ENCODE measurements at places on chromosomes 16 and 17.

DNA sequence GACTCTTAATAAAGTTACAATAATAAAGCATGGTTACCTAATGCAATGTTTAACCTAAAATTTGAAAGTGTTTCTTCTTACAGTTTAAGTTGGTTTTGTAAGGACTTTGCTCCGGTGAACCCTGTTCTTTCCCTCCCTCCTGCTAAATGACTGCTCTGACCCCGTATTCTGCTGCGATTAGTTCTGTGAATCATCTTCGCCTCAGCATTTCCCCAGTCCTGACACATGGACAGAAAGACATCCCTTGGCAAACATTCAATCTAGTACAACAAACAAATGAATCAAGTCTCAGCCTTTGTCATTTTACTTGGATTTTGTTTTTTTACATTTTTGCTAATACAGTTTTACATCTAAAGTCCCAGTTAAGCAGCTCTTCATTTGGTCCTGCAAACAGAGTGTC lies 15.4 kb downstream of the KCNJ2 start:
- peak; percentile 58 for DNase-seq

- DNase-seq = no peak
Measured at GRCh38 chr16:16909126-16909525, 530.2 kb downstream of the NPIPA7 start.

- no peak for DNase-seq
Measured at GRCh38 chr16:11792410-11793241, 4.4 kb downstream of the ZC3H7A start.

DNA sequence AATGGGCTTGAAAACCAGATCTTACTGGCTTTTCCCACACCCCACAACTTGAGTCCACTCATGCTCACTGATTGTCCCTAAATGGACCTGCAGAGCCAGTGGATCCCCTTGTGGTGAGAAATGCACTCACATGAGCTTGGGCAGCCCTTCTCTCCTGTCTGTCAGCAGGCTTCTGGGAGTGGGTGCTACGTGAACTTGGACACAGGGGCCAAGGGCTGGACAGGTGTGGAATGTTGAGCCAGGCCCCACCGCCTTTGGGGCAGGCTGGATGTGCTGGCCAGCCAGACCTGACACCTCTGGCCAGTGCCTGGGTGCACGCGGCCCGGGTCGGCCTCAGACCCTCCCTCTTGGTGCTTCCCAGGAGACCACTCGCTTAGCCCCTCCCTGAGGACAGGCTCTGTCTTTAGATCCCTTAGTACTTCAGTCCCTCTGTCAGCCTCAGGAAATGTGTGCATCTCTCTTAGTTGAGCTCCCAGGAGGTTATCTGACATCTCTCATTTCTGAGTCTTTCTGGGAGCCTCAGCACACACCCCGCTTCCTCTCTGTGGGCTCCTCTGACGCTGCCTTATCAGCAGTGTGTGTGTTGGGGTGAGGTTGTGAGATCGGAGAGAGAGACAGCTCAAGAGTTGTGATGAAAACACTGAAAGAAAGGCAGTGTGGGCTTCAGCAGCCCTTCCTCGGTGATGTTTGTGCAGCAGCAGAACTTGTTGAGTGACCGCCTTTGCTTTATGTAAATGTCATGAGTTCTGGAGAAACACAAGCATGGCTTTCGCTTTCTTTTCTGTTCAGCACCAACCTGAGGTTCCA lies 117.0 kb downstream of the RAB11FIP4 start:
- DNase-seq = no peak

DNA sequence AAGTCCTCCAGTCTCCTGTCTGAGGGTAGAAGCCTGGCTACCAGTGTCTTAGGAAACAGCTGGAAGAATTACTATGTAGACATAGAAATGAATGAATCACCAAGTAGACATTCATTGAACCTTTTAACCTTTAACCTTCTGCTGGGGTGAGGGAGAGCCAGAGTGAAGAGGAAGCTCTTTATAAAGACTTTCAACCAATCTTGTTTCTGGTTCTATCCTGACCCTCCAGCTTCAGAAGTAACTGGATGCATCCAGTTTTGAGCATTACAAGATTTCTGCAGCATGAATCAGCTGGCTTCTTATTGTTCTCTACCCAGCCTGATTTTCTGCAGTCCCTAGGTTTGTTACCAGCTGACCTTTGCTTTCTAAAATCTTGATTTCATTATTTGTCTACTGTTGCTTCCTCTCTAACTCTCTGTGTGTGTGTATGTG lies 8.5 kb downstream of the TEKT1 start:
- DNase-seq = peak; percentile 40

GRCh38 chr16:53453928-53454327 lies 19.7 kb downstream of the RBL2 start:
- no peak for DNase-seq

DNA sequence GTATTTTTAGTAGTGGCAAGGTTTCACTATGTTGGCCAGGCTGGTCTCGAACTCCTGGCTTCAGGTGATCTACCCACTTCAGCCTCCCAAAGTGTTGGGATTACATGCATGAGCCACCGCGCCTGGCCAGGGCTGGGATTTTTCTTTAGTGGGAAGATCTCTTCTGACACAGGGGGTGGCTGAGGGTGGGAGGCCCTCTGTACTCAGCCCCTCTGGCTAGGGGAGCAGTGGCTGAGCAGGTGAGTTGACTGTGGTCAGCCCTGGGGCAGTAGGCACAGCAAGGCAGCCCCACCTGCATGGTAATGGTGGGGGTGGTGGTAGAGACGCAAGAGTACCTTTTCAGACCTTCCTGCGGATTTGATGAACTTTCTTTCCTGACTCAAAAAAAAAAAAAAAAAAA lies 12.3 kb upstream of the GPRC5B start:
- DNase-seq = no peak

- peak; percentile 69 for DNase-seq
Measured at GRCh38 chr17:30550512-30551273, 73.5 kb downstream of the GOSR1 start.

GRCh38 chr17:79855331-79856124 lies 16.3 kb upstream of the CBX4 start:
- no peak for DNase-seq

- no peak for DNase-seq
Measured at GRCh38 chr17:47942096-47942510, 732 bp downstream of the PNPO start.

GRCh38 chr16:49575346-49576172 lies 202.0 kb downstream of the C16orf78 start:
- no peak for DNase-seq
